ENCODE measurements at places on chromosomes 11 and 22.

GRCh38 chr22:26336773-26337172 is 92.3 kb upstream of the ASPHD2 start:
- no peak for DNase-seq

DNA sequence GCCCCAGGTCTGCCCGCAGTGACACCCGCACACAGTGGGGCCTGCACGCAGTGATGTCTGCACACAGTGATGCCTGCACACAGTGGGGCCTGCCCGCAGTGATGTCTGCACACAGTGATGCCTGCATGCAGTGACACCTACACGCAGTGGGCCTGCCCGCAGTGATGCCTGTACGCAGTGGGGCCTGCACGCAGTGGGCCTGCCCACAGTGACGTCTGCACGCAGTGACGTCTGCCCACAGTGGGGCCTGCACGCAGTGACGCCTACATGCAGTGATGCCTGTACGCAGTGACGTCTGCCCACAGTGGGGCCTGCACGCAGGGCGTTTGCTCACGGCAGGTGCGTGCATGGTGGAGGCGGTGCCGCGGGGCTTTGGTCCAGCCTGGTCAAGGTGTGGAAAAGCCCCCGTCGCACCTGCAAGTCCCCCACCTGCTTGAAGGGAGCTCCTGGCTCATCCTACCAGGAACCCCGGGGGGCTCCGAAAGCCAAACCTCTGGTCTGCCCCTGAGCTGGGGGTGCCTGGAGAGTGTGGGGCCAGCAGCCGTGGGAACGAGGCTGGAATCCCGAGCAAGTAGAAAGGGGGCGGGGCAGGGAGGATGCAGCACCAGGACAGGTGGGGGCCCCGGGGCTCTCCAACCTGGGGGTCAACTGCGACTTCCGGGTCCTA is 8.9 kb upstream of the SYT8 start:
- DNase-seq = no peak

- no peak for DNase-seq
Observed at GRCh38 chr11:35974882-35975589, 31.2 kb downstream of the LDLRAD3 start.

DNA sequence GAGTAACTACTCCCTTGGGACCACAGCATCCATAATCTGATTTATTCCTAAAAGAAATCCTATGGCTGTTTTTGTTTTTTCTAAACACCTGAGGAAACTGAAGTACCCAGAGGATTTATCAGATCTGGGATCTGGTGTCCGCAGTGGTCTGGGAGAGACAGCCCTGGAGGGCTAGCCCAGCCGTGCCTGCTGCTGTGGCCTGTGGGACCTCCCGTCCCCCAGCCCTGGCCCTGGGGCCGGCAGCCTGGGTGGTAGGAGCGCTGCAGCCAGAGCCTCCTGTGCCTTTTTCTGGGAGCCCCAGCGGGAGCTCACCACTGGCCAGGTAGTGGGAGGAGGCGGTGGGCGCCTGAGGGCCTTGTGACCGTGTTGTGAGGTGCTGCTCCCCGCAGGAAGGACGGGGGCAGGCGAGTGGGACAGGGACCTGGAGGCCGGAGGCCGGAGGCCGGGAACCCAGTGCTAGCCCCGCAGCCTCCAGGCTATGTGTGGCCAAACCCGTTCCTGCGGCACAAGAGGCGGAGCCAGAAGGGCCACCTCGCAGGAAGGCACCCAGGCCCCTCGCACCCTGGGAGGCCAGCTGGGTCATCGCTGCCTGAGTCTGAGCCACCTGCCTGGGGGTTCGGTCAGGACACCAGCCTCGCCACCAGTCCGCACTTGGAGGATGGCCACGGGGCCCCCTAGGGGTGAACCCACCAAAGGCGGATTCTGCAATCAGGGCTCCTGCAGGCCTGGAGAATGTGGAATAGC is 18.2 kb upstream of the C11orf96 start:
- no peak for DNase-seq

DNA sequence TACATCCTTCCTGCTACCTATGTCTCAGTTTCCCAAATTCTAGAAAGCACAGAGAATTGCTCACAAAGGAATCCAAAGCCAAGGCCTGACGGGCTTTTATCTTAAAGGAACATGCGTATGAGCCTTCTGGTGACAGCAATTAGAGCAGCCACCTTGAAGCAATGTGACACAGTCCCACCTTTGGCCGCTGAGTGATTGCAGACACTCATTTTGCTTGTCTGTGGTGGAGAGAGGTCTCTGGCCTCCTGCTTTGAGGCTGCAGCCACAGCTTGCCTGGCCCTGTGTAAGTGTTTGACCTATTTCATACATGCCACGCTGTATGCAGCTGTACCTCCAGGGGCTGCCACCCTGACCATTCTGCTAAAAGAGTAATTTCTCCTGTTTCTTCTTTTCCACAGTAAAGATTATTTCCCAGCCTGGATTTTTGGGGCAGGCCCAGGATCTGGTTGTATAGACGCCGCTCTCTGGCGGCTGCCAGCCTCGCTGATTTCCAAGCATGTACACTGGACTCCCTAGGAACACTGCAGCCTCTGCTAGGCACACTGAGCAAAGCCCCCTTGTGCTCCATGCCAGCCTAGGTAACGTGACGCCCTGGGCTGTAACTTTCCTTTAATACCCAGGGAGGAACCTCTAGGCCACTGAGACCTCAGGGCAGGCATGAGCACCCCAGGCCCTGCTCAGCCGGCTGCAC is 1.1 kb upstream of the TMA7B start:
- DNase-seq = no peak

- DNase-seq = no peak
Observed at GRCh38 chr22:46028106-46028991, 51.4 kb upstream of the WNT7B start.

DNA sequence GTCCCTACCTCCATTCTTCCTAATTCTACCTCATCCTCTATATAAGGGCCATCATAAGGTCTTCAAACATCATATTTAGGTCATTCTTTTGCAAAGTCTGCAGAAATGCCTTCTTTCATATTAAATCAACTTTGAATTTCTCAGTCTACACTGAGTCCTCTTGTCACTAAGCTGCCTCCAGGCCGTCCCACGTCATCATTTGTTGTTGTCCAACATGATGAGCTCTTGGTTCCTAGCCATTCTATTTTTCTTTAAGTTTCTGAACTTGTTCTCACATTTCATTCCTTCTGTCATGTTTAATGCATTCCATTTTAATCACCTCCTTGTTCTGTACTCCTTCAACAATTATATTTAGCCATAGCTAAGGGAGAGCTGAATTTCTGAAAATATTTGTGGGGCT is 59.2 kb upstream of the PGR start:
- no peak for DNase-seq

GRCh38 chr11:70076461-70076931 is 1.6 kb upstream of the ANO1 start:
- DNase-seq = no peak

- DNase-seq = peak; percentile 80
Observed at GRCh38 chr11:65366340-65366773, 11.8 kb downstream of the TIGD3 start.

GRCh38 chr22:33110562-33111163 is 52.5 kb upstream of the SYN3 start:
- no peak for DNase-seq

DNA sequence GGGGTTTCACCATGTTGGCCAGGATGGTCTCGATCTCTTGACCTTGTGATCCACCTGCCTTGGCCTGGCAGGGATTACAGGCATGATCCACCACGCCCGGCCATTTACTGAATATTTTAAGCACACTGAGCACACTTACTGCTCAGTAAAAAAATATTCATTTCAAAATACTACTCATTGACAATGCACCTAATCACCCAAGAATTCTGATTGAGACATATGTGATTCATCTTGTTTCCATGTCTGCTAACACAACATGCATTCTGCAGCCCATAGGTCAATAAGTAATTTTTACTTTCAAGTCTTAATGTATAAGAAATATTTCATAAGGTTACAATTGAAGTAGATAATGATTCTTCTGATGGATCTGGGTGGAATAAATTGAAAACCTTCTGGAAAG is 4.2 kb upstream of the OR52J3 start:
- no peak for DNase-seq

DNA sequence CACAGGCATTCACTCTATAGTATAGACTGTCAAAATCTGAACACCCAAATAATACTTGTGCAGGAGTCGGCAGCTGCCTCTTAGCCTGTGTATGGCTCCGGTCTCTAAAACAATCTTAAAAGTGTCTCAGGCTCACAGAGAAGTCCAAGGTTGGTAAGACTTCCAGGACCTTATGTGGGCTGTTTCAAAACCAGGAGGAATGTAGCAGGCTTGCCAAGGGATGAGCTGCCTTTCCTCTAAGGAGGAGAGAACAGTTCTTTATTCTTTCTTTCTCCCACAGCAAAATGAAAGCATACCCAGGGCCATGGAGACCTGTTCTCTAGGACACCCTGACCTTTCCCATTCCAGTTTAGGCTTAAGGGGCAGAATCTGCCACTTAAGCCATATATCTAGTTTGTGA is 176.5 kb downstream of the TRPC6 start:
- DNase-seq = no peak

Measured in activated CD4-positive, alpha-beta T cell treated with anti-CD3 and anti-CD28 coated beads, Interleukin-2, amount 10 ng/mL, durations not matched to agents 24 days and 14 days (primary cell).